Mesenteric fat pad (tissue), 1 donor: ENCODE measurements at places on chromosomes 12 and 14. TPM values are rescaled to one million over a fixed set of nuclear protein-coding genes. Genes with fewer than 3 reads are reported as not detected.
A peak's percentile ranks its signal among the peaks of the same experiment; 100 is the strongest.

DNA sequence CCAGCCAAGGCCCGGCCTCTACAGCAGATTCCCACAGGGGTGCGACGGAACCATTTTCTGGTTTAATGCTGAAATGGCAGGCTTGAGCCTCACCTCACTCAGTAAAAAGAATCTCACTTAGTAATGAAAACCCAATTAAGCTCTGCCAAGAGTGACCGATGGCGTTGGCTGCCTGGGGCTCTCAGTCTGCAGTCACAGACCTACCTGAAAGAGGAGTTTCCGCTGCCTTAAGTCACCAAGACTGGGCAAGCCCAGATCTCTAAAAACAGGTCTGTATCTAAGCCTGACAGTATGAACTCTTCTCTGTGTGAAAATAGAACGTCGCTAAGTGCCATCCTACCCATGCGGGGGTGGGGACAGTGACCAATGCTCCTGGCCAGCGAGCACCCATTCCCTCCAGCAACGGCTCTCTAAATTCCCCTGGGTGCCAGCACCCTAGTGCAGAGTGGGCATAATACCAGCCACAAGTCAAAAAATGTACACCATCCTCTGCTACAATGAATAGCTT, 107.3 kb downstream of the FOXN3 start:
- DNase-seq: no peak

GRCh38 chr14:104827177-104828055, 26.5 kb downstream of the ZBTB42 start:
- no peak for DNase-seq

CD163 gene
- 943 TPM for total RNA-seq

PTPN21 gene
- total RNA-seq: 27.7 TPM

DNA sequence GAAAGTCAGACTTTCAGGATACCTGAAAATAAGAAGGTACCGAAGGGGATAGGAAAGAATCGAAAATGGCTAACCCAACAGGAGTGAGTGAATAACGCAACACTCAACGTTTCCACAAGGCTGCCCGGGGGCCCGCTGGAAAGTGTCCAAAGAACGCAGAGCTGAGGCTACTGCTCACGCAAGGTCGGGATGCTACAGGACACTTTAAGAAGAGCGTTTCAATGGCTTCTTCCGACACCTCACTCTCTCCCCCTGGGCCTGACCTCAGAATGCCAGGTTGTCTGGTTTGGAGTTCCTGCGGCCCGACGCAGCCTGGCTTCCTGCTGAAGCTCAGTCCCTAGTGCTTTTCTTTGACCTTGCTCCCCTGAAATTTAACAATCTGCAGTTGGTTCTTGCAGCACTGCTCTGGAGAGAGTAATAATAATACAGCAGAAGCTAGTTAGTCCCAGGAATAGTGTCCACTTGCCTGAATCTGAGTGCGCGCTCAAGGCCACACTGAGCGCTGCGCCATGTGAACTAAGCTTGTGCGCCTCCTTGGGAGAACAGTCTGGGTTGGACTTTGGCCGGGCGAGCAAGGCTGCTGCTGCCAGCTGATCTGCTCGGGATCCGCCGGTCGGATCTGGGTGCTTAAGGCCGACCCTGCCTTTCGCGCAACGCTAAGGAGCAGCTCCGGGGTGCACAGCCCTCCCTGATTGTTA, 2.0 kb upstream of the ALX1 start:
- no peak for DNase-seq

HOXC13 gene
- not detected for total RNA-seq

DNA sequence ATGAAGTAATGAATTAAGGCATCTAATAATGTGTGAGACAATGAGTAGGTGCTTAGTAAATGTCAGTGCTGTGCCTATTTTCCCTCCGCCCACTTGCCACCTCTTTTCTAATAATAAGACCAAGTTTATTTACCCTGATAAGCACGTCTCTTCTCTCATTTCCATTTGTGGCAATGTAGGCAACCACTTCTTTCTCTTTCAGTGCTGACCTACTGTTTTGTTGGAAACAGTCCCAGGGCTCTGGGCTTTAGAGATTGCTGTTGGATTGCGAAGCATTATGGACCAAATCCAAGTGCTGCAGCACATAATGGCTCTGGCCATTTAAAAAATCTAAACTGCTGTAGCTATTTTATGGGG, 141.3 kb upstream of the PLEKHG7 start:
- no peak for DNase-seq

GRCh38 chr12:47885012-47885501, 19.7 kb downstream of the VDR start:
- DNase-seq: peak; percentile 72

WDHD1 gene
- total RNA-seq: 3.6 TPM
